ENCODE measurements at places on chromosomes 5 and 9.

- no peak for DNase-seq
Measured at GRCh38 chr9:113219186-113219936, 1.7 kb downstream of the FKBP15 start.

DNA sequence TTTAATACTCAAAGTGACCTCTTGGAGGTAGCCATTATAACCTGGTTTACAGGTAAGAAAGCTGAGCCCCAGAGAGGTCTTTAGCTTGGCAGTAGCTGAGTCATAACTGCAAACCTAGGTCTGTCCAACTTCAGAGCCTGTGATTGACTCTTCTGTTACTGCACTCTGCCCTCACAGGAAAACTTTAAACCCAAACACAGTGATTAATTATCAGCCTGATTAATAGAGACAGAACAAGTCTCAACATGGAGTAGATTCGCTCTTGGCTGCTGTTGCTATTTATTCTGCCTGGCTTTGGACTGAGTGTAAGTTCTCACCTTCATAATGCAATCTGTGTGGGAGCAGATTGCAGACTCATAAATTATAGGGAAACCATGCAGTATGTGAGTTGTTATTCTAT is 27.4 kb upstream of the TXN start:
- no peak for DNase-seq

DNA sequence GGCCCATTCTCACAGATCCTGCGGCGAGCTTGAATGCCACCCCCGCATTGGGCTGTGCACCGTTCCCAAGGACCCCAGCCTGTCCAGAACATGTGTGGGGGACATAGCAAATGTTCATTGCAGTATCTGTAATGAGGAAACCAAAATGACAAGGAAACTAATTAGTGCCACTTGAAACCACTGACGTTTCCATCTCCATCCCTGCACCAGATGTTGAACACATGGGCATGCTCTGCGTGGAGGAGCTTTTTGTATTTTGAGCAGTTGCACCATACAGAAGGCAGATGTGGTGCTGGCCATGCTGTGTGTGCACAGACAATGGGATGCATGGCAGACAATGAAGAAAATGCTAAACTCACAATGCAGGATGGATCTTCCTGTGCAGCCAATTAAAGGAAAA is 437.7 kb downstream of the SEMA5A start:
- peak; percentile 41 for DNase-seq

- no peak for DNase-seq
Measured at GRCh38 chr9:4530375-4530774, 40.1 kb downstream of the SLC1A1 start.

DNA sequence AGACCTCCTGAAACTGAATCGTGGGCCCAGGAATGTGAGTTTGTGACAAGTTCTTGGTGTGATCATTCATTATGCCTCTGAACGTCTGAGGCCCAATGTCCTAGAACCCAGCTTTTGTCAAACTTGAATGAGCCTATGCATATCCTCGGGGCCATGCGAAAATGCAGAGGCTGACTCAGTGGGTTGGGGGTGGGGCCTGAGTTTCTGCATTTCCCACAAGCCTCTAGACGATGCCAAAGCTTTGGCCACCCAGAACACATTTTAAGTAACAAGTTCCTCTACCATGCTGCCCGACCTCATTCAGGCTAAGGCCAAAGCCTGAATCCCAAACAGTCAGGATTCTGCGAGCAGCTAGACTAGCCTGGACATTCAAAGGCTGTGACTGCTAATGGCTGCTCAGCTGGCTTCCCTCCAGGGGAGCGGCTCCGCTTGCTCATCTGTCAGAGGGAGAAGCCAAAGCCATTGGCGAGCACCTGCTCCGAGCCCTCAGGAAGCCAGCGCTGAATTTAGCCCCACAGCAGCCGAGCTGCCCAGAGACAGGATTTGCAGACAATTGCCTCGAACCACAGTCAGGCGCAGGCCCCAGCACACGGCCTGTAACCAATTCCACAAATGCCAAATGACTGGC is 177.5 kb downstream of the ZDHHC21 start:
- peak; percentile 83 for DNase-seq

GRCh38 chr9:132481053-132481849 is 71.2 kb downstream of the CFAP77 start:
- no peak for DNase-seq

- peak; percentile 2 for DNase-seq
Measured at GRCh38 chr5:174624733-174625522, 99.5 kb upstream of the MSX2 start.

DNA sequence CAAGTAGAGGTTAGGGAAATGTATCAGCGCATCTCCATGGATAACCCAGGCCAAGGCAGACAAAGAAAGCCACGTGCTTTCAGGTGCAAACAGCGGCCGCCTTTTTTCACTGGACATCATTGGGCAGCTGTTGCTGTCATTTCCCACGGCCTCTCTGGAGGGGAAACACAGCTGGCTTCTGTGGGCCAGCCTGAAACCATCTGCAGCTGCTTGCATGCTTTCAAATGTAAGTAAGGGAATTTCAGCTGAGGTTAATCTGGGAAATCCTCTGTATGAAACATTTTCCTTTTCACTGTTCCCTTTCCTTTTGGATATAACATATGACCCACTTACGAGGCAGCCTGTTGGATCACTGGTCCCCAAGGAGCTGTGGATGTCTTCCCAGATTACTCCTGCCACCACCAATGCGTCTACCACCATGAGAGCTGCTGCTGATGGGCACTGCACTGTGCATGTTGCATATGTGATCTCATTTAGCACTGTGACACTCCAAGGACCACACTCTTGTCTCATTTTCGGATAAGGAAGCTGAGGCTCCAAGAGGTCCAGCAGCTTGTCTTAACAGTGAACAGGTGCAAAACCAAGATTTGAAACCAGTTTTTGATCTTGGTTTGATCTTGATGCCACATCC is 106.3 kb downstream of the C9orf152 start:
- no peak for DNase-seq

GRCh38 chr5:148147415-148147814 is 20.9 kb upstream of the SPINK14 start:
- DNase-seq = no peak

DNA sequence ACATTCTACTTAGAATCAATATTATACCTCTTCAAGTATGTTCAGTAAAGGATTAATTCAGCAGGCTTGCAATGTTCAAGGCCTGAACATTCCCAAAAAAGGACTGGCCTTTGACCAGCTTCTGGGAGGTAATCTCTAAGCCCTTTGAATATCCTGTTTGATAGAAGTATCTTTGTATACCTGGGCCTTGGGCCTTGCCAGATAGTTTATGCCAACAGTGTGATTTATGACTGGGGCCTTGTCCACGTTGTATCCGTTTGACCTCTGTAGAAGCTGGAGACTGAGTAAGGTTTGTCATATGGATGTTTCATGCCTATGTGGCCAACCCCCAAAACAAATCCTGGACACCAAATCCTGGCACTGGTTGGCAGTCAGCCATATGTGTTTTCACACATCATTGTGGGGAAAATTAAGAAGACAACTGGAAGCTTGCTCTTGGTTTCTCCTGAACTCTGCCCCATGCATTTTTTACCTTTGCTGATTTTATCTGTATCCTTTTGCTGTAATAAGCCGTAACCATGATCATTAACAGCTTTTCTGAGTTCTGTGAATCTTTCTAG is 92.1 kb downstream of the RMI1 start:
- no peak for DNase-seq

GRCh38 chr5:78706381-78706780 is 57.8 kb upstream of the LHFPL2 start:
- no peak for DNase-seq

Measured in brain (organoid and tissue), 16 donors.